ENCODE measurements at places on chromosomes 3 and 15.

GRCh38 chr3:128425142-128425845 is 41.4 kb downstream of the DNAJB8 start:
- DNase-seq, result no peak

DNA sequence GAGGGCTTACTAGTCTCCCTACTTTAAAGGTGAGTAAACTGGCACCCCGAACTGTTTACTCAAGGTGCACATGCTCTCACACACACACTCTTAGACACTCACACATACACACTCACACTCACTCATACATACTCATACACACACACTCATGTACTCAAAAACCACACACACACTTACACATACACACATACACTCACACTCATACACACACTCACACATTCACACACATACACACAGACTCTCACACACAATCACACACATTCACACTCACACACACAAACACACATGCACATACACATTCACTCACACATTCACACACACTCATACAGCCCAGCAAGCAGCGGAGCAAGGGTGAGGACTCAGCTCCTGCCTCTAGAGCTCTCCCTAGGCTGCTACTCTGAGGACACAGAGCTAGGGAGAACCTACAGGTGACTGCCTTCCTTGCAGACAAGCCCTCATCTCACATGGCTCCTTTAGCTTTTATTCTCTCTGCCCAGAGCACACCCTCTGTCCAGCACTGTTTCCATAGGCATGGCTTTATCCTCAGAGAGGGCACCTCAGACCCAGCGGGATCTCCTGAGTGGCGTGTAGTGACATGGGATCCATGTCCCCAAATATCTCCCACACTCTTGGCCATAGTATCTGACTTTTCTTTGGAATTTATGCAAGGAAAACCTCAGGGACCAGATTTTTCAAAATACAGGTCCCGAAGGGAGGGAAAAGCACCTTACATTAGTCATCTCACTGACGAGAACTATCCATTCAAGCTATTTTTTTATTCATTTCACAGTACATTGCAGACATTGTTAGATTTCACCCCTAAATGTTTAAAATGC is 26.2 kb upstream of the ATG7 start:
- no peak for DNase-seq

DNA sequence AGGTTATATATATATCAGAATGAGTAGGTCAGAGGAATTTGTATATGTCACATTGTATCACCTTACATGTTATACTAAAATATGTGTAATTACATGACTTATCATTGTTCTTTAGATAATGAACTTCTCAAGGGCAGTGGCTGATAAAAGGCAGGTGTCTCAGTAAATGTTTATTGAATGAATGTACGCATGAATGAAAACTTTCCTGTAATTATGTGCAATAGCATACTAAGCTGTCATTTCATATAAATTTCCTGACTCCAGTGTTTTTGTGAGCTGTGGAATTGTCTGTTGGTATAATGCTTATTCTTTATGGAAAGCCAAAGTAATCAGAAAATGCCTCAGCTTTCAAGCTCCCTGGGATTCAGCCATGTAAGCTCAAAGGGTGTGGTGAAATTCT is 4.2 kb downstream of the TBC1D23 start:
- no peak for DNase-seq

- no peak for DNase-seq
Measured at GRCh38 chr3:52633786-52634185, 51.9 kb downstream of the PBRM1 start.

- no peak for DNase-seq
Measured at GRCh38 chr3:4758249-4758860, 220.9 kb upstream of the BHLHE40 start.

GRCh38 chr3:196987022-196987421 is 18.4 kb upstream of the PIGZ start:
- no peak for DNase-seq

DNA sequence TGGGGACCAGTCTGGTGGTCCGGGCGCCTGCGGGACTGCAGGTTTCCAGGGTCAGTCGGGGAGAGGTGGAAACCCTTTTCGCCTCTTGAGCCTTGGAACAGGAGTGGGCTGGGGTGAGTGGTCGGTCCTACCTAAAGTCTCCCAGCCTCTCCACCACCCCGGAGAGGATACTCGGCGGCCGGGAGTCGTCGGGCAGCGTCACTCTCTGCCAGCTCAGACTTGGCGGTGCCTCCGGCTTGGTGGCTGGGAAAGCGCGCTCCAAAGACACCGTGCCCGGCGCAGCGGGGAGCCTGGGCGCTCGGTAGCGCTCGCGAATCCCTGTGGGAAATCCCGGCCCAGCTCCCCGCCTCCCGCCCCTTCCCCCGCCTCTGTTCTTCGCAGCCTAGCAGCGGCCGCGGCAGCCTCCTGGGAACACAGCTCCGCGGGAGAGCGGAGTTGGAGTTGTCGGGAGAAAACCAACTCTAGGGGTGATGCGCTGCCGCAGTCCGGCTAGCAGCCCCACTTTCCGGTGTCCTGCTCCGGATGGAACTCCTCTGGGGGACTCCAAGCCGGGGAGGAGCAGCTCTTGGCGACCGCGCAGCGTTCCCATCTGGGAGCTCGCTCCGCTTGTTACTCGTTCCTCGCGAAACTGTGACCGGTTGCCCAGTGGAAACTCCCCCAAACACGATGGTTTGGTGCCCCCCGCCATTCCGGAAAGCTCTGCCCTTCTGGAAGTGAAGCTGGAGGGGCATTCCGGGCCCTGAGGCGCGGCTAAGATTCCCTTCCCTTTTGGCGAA is 1.4 kb downstream of the EPHB1 start:
- DNase-seq, result no peak

- DNase-seq, result no peak
Measured at GRCh38 chr3:116263842-116264545, 181.3 kb downstream of the LSAMP start.

DNA sequence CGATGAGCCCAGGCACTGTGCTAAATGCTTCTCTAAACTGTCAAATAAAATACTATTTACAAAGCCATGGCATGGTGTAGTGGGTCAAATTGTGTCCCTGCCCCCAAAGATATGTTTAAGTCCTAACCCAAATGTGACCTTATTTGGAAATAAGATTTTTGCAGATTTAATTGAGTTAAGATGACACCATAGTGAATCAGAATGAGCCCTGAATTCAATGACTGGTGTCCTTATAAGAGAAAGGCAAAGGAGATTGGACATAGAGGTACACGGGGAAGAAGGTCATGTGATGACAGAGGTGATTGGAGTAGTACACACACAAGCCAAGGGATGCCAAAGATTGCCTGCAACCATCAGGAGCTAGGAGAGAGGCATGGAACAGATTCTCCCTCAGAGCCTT is 121.6 kb upstream of the VEPH1 start:
- no peak for DNase-seq

- DNase-seq, result no peak
Measured at GRCh38 chr15:100715571-100716455, 113.4 kb downstream of the ASB7 start.

GRCh38 chr3:182148360-182148759 is 436.6 kb downstream of the SOX2 start:
- no peak for DNase-seq

DNA sequence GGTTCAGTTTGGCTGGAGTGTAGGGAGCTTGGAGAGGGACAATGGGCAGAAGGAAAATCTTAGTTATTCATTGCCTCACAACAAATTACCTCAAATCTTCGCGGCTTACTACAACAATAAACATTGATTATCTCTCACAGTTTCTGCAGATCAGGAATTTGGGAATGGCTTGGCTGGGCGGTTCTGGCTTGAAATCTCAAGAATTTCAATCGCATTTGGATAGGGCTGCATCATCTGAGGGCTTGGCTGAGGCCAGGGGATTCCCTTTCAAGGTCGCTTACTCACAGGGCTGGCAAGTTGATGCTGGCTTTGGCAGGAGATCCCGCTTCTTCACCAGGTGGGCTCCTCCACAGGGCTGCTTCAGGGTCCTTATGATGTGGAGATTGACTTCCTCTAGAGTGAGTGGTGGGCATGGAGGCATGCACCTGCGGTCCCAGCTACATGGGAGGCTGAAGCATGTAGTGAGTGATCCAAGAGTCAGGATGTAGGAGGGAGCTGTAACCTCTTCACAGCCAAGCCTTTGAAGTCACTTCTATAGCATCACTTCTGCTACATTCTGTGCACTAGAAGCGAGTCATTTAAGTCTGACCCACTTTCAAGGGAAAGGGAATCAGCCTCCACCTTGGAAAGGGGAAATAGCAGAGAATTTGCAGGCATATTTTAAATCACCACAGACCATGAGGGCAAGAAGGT is 63.1 kb downstream of the CDC25A start:
- no peak for DNase-seq

- DNase-seq, result no peak
Measured at GRCh38 chr15:47364230-47365141, 352.8 kb upstream of the SEMA6D start.

DNA sequence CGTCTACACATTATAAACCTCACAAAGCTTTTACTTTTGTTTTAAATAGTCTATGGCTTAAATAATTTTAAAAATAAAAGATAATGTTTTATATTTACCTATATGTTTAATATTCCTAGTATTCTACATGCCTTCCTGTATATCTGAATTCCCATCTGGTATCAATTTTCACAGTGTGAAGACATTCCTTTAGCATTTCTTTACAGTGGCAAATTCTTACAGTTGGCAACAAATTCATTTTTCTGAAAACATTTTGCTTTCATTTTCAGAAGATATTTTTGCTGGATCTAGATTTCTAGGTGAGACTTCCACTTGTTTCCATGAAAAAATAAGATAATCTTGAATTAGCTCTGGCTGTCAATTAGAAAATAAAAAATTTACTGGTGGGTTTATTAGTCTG is 471.4 kb upstream of the NAALADL2 start:
- no peak for DNase-seq

GRCh38 chr15:82047453-82048400 is 1.9 kb upstream of the MEX3B start:
- DNase-seq, result no peak

- no peak for DNase-seq
Measured at GRCh38 chr3:48466386-48467109, 20.0 kb downstream of the ATRIP start.

GRCh38 chr15:66109826-66110225 is 143.7 kb downstream of the MEGF11 start:
- DNase-seq, result no peak

- DNase-seq, result no peak
Measured at GRCh38 chr3:48739617-48739954, 22.6 kb upstream of the IP6K2 start.

- DNase-seq, result no peak
Measured at GRCh38 chr3:14391033-14391432, 11.4 kb upstream of the SLC6A6 start.

GRCh38 chr3:55558316-55558715 is 71.2 kb upstream of the WNT5A start:
- no peak for DNase-seq

GRCh38 chr15:52095597-52096262 is 16.8 kb downstream of the BCL2L10 start:
- DNase-seq, result no peak

DNA sequence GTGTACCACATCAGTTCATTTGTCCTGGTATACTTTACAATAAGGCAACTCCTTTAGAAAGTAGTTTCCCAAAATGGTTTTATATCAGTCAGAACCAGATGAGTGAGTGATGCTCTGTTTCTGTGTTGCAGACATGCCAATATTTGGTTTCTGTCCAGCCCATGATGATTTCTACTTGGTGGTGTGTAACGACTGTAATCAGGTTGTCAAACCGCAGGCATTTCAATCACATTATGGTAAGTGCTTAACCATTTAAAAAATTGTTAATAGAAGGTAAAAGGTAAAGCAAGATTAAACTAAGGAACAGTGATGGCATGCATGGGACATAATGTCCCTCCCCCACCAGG is 40.0 kb upstream of the SCAANT1 start:
- DNase-seq, result no peak

GRCh38 chr3:71763426-71763825 is 9.8 kb downstream of the GPR27 start:
- DNase-seq, result no peak

GRCh38 chr3:10389995-10390394 is 69.1 kb upstream of the SEC13 start:
- no peak for DNase-seq

DNA sequence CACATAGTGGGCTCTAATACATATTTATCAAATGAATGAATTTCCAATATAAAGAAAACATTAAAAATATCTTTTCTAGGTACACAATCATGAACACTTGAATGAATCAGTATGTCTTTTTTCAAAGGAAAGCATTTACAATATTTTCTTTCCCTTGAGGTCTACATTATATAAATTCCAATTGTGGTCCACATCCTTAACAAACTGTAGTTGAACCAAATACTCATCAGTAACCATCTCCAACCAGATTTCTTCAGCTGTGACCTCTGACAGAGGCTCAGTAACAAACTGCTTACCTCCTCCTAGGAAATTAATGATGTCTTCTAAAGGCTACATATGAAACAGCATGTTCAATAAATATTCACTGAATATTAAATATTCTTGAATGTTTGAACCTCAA is 58.8 kb downstream of the CFAP20DC start:
- DNase-seq, result no peak

GRCh38 chr3:71035314-71035713 is 548.2 kb downstream of the FOXP1 start:
- no peak for DNase-seq

DNA sequence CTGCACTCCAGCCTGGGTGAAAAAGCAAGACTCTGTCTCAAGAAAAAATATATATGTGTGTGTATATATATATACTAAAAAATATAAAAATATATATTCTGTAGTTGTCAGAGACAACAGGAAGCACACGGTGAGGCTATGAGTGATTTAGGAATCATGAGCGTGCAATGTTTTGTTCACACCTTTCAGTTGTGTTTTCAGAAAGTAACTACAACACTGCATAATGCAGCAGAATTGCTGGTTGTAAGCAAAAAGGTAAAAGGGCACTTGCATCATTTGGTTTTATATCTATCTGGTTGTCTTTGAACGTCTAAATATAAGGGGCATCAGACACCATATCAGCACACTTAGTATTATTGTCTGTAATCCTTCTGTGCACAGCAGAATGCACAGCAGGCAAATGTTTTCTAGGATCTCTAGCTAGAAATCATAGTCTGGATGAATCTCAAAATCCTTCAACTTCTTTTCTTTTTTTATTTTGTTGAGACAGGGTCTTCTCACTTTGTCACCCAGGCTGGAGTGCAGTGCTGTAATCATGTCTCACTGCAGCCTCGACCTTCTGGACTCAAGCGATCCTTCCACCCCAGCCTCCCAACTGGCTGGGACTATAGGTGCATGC is 44.8 kb downstream of the CCR3 start:
- DNase-seq, result no peak

GRCh38 chr15:85630311-85630710 is 164.4 kb downstream of the KLHL25 start:
- DNase-seq, result no peak

DNA sequence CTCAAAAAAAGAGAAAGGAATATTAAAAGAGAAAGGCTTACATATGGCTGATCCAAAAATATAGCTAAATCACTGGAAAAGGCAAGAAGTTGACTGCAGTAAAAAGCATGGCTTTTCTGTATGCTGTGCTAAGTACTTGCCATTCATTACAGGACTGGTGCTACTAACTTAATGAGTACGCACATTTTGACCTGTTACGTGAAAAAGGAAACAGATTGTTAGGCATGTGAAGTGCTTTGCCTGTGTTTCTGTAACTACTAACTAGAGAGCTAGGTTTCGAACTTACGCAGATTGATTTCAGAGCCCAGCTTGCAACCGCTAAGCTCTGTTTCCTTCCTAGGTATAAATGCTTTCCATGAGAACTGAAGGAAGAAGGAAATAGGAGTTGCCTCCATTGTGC is 2.8 kb downstream of the TRNT1 start:
- DNase-seq, result no peak

All from activated CD8-positive, alpha-beta memory T cell treated with anti-CD3 and anti-CD28 coated beads for 1 hour (primary cell).